ENCODE measurements at places on chromosomes 11 and 22. TPM values are rescaled to one million over a fixed set of nuclear protein-coding genes. Genes with fewer than 3 reads are reported as not detected.

INS gene
- total RNA-seq, result not detected

TMEM132A gene
- 69.8 TPM for total RNA-seq

SPINDOC gene
- total RNA-seq, result 32.2 TPM

DENND6B gene
- 8.1 TPM for total RNA-seq

MYBPC3 gene
- total RNA-seq, result not detected

CACNA1I gene
- total RNA-seq, result 0.08 TPM

DDI1 gene
- total RNA-seq, result not detected

PHOX2A gene
- total RNA-seq, result not detected

ZDHHC5 gene
- 57.4 TPM for total RNA-seq

CELF1 gene
- total RNA-seq, result 90.2 TPM

DNA sequence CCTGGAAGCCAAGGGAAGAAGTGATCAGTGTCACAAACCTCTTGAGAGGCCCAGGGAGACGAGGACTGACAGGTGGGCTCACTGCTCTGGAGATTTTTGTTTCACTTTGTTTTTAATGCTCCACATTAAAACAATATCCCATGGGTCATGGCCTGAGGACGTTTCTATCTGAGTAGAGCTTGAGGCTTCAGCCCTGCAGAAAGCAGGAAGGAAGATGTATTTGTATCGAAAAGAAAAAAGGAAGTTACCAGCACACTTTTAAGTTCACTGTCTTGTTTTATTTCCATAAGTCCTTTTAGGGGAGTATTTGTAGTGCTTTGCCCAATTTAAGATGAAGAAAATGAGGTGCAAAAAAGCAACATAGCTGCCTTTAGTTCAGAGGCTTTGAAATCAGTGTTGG lies 191.1 kb downstream of the GRIK4 start:
- DNase-seq, result no peak

DNA sequence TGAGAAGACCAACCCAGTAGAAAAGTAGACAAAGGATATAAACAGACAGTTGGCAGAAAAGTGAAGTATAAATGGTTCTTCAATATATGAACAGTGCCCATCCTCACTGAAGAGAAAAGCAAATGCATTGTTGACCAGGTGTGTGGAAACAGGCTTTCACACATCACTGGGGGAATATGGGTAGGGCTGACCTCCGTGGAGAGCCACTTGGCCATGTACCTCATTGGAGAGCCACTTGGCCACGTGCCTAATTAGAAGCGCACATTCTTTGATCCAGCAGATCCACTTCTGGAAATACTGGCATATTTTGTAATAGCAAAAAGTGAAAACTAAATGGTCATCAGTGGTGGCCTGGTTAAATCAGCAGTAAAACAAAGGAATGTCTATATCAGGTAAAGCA lies 43.2 kb downstream of the PPP6R3 start:
- DNase-seq, result no peak

- peak; percentile 38 for DNase-seq
Observed at GRCh38 chr22:20948989-20949388, 18.1 kb upstream of the AIFM3 start.

- DNase-seq, result no peak
Observed at GRCh38 chr11:80261776-80262175, 820.9 kb upstream of the TENM4 start.

GRCh38 chr11:13110929-13111812 lies 102.1 kb downstream of the RASSF10 start:
- no peak for DNase-seq

DNA sequence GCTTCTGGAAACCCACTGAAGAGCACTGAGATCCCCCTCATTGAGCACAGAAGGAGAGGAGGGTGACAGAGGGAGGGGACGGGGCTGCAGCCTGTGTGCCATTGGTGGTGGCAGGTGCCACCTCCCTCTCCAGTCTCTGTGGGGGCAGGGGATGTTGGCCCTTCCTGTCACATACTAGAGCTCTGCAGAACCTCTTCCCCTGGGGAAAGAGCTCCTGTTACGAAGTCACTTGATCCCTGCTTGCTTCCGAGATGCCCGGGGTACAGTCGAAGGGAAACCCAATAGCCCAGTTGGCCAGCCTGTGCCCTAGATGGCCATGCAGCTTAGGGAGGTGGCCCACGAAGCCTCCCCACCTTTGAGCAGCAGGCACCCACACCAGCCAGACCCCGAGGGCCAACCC lies 29.4 kb downstream of the DAGLA start:
- no peak for DNase-seq

GRCh38 chr11:120642196-120642894 lies 130.8 kb downstream of the GRIK4 start:
- no peak for DNase-seq

DNA sequence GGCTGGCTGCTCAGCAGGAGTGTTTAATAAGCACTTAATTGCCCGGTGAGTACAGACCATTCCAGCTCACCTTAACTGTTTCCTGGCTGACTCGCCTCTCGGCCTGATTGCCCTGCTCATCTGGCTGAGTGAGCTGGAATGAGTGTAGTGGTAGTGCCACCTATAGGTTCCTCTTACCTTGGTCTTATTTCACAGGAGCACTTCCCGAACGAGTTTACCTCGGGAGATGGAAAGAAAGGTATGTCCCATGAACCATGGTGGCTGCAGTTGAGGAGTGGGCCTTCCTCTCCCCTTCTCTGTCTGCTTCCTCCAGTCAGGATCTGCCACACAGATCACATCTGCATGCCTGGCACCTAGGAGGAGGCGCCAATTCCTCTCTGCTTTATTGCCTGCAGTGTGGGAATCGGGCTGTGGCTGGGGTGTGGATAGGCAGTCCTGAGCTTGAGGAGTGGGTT lies 26.7 kb downstream of the UPB1 start:
- no peak for DNase-seq

DNA sequence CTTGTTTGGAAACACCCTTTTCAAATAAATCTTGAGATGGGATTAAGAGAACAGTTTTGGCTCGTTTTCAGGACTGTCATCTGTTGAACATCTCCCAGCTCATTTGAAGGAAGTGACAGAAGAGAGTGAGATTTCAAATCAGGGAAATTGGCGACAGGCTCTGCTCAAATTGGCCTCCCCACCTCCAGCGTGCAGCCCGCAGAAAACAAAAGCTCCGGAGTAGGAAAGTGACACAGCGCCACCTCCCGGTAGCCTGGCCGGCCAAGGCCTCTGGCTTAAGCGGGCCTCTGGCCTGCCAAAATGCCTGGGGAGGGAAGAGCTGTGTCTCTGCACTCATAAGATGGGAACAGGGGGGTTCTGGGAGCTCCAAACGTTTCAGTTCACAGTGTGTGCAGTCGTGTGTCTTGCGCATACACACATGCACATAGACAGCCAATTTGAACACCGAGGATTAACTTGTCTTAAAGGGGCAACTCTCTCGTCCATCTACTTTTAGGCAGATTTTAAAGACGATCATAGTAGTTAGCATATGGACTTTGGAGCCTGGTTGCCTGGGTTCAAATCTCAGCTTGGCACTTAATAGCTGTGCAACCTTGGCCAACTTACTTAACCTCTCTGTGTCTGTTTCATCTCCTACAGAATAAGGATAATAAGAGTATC lies 132.7 kb upstream of the RCN1 start:
- DNase-seq, result no peak

DNA sequence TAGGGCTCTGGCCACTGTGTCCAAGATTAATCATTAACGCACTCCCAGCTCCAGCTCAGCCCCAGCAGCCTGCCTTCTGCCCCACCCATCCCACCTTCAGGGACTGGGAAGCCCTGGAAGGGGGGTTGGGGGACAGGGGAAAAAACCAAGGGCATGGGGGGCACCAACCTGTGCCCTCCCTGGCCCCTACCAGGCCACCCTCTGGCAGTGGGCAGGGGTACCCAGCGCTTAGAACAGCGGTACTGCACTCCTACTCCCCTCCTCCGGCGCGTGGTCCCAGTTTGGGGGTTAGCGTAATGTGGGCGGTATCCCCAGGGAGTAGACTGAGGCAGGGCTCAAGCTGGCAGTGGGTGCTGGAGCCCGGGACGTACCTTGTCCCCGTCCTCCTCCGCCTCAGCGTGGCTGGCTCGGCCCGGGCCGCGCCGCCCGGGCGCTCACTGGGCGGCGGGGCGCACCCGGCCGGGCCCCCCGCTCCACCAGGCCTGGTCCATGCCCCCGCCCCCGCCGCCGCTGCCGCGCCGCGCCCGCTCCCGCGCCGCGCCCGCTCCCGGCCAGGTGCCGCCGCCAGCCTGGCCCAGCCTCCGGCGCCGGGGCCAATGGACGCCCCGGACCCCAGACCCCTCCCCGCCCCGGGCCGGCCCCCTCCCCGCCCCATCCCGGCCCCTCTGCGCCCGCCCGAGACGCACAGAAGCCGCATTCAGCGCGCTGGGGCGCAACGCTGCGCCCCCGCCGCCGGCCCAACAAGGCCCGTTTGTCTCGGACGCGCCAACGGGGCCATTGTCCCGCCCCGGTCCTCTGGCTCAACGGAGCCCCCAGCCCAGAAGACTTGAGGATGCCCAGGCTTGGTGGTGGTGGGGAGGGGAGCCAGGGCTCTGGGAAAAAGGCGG lies at the start of gene GAL3ST1:
GAL3ST1 (minus strand) TSS at position 571 of the 887 bp plus-strand sequence. CDS start 17,273 bp downstream, outside the sequence.
- no peak for DNase-seq

- DNase-seq, result no peak
Observed at GRCh38 chr11:30553521-30554110, 32.5 kb downstream of the MPPED2 start.

DNA sequence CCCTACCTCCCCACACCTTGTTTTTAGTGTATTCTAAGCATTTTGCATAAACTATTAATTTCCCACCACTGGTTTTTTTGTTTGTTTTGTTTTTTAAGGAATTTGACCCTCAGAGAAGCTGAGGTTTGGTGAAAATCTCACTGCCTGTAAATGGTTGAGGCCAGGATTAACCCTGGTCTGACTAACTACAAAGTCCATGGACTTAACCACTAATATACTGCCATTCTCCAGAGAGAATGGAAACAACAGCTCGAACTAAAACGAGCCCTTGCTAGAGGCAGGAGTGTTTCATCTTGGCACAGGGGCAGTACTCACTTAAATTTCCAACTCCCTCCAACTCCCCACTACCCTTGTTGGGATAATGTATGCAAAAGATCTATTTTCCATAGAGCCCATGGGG lies 3.0 kb downstream of the CTNND1 start:
- DNase-seq, result no peak

DNA sequence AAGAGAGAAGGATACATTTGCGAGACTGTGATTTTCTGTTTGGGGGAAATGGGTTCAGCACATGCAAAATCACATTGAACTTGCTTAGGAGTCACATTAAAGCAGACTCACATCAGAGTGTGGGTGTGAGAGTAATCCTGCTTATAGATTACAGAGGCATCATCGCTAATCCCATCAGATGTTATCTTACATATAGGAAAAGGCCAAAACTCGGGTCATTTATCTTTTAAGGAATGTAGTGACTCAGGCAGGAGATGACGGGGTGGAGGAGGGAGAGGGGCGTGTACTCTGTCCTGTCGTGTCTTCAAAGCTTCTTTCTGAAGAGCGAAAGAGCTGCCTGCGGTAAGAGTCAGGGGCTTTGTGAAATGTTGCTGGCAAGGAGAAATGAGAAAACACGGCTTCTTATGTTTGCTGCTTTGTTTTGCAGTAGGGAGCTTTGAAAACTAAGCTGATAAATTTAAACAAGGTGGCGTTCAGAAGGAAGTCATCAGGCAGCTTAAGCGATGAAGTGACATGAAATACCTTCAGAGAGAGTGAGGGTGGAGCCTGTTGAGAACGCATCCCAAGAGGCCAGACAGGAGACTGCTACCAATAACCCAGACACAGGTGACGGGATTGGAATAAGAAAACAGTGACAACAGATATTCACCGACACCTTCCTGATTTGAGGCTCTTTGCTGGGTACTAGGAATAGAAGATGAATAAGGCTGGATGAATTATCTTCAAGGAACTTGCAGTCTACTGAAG lies 2.2 kb upstream of the C11orf16 start:
- no peak for DNase-seq

DNA sequence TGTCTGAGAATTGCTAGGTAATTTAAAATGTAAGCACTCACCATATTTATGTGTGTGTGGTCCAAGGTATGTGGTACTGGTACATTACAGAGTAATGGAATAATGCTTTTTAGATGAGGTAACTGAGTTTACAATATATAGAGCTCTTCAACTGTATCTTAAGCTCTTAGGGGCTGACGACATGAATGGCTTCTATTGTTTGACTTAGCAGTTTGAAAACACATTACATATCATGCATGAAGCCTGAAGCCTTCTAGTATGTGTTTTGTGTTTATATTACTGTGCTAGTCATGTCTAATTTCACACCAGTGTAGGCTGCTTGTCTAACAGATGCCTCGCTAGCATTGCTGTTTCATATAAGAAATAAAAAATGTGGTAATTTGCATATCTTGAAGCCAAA lies 37.2 kb downstream of the GAS2 start:
- DNase-seq, result no peak

- no peak for DNase-seq
Observed at GRCh38 chr11:20934516-20934915, 265.1 kb downstream of the NELL1 start.

GRCh38 chr11:120142441-120143100 lies 4.7 kb upstream of the TRIM29 start:
- no peak for DNase-seq

DNA sequence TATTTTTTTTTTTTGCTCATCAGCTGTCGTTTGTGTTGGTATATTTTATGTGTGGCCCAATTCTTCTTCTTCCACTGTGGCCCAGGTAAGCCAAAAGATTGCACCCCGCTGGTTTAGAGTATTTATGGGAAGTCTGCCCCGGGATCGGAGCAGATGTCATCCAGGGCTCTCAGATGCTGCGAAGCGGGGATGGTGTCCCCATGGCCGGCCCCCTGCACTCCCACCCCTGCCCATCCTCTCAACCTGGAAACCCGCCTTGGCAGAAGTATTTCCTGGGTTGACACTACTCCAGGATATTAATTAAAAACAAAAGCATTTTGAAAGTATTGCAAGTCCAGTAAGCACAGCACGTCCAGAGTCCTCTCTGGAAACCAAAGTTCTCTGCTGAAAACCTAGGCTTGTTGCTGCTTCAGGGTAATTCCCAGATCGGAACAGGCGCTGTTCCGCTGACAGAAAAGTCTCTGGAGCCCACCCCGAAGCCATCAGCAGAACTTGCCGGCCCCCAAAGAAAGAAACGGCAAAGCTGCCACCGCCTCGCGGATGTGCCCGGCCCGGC lies 833 bp downstream of the SCUBE2 start:
- DNase-seq, result no peak

DNA sequence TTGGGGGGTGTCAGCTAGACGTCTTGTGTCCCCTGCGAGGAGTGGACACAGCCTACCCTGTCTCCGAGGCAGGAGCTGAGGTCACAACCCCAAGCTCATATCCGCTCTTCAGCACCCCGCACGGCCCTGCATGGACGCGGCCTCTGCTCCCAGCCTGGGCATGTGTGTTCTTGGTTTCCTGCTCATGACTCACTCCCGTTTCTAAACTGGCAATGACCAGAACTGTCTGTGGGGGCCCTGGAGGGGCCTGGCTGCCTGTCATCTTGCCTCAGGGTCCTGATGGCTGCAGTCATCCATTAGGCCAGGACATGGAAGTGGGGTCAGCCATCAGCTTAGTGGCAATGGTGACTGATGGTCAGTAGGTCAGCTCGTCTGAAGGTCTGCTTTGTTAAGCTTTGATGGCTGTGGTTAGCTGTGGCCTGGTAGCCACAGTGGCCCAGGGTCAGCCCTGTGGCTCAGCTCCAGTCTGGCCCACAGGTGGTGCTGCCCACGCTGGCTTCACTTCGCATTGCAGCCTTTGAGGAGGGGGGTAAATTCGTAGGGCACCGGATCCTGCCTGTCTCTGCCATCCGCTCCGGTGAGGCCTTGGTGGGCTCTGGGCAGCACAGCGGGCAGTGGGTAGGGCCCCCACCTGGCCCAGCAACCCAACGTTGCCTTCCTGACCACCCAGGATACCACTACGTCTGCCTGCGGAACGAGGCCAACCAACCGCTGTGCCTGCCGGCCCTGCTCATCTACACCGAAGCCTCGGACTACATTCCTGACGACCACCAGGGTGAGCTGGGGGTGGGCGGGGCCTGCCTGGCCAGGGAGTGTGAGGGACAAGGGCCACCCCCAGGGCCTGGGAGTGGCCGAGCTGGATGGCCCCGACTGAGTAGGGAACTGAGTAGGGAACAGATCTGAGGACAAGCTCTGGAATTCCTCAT lies 12.0 kb downstream of the PLCB3 start:
- no peak for DNase-seq

All from chondrocyte (in vitro differentiated cells).